ENCODE measurements at places on chromosomes 1 and 21. TPM values are rescaled to one million over a fixed set of nuclear protein-coding genes. Genes with fewer than 3 reads are reported as not detected.

DNA sequence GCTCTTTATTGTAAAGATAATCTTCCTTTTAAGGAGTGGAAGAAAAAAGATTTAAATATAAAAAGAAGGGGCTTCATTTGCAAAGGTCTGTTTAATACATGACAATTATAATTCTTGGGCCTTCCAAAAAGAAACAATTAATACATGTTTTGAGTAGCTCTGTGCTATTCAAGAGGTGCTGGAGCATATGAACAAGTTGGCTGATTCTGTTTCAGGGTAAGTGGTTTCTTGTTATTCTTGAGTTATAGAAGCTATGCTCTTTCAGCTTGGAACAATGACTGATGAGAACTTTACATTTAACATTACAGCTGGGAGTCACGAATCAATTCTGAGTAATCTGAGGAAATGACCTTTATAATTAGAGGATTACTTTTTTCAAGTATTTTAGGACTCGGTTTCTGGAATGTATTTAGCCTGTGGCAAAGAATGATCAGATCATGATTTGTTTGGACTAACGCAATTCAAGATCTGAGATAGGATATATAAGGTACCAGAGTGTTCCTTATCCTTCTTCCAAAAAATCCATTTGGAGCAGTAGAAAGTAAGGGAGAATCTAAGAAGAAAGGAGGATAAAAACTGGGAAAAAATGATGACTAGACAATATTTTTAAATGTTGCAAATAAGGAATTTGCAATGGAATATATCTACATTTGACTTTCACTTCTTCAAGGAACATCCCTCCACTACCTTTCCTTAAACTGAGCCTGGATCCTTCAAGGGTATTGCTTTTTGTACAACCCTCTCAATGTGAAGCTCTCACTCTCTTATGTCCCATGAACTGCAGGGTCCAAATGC lies 77.1 kb upstream of the KCTD3 start:
- H3K4me3 ChIP-seq = no peak overlapping the region
- no peak for DNase-seq
- no peak overlapping the region for H3K27ac ChIP-seq
- no peaks in the 10 kb centered on the region for H3K4me1 ChIP-seq
- no peaks in the 10 kb centered on the region for H3K36me3 ChIP-seq

DNA sequence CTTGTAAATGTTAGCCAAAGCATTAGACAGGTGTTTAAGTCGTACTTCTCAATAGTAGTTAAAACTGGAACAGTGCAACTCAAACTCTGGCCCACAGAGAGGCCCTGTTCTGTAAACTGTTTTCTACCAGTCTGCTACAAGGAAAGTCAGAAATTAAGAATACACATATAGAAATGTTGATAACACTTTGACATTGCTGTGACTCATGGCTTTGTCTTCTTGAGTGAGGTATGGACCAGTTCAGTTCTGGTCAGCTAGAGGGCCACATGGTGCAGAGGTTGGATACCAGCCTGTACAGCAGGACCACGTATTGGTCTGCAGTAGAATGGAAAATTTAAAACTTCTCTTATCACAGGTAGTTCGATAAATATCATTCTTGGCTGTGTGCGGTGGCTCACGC lies 22.3 kb downstream of the ZBTB8B start:
- peaks cover 10% of the 10 kb centered on the region for H3K27me3 ChIP-seq
- no peaks in the 10 kb centered on the region for H3K36me3 ChIP-seq
- H3K4me1 ChIP-seq = no peaks in the 10 kb centered on the region
- DNase-seq = no peak
- H3K4me3 ChIP-seq = no peak overlapping the region

DNA sequence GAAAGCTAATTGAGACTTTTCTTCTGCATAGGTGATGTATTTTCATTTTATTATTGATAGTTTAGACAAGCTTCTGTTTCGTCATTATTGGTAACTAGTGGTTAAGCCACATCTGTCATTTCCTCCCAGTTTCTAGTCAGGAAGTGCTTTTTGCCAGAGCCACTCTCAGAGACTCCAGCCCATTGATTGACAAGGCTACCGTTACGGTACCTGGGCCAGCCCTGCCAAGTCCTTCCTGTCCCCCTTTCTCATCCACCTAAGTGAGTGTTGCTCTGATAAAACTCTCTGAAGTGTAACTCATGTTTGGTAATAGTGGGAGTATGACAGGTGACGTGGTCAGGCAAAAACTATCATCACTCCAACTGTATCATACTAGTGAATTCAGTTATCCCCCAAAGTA lies 29.6 kb upstream of the AGL start:
- peak; percentile 60 for DNase-seq
- H3K36me3 ChIP-seq = no peaks in the 10 kb centered on the region
- H3K27ac ChIP-seq = peak overlapping the region; percentile 63
- H3K4me1 ChIP-seq = peaks cover 12% of the 10 kb centered on the region
- H3K27me3 ChIP-seq = no peaks in the 10 kb centered on the region
- H3K4me3 ChIP-seq = no peak overlapping the region

The TRPM2 gene
- 1.9 TPM for total RNA-seq

GRCh38 chr1:116451702-116452101 lies 78.7 kb downstream of the ATP1A1 start:
- no peaks in the 10 kb centered on the region for H3K4me1 ChIP-seq
- H3K4me3 ChIP-seq = no peak overlapping the region
- H3K36me3 ChIP-seq = no peaks in the 10 kb centered on the region
- DNase-seq = no peak

The NTMT2 gene
- total RNA-seq = not detected

The APCS gene
- not detected for total RNA-seq

The KCNE2 gene
- total RNA-seq = not detected

The PRAMEF25 gene
- not detected for total RNA-seq

- H3K4me1 ChIP-seq = peaks cover 3% of the 10 kb centered on the region
- no peak overlapping the region for H3K4me3 ChIP-seq
- peaks cover 14% of the 10 kb centered on the region for H3K27me3 ChIP-seq
- H3K36me3 ChIP-seq = no peaks in the 10 kb centered on the region
These were observed 10.2 kb downstream of the SLC45A3 start for GRCh38 chr1:205670150-205670446.

The SPSB1 gene
- 12.5 TPM for total RNA-seq

The PFDN2 gene
- total RNA-seq = 155 TPM

GRCh38 chr21:42694751-42695696 lies 41.6 kb downstream of the PDE9A start:
- no peak overlapping the region for H3K4me3 ChIP-seq
- no peaks in the 10 kb centered on the region for H3K4me1 ChIP-seq
- no peaks in the 10 kb centered on the region for H3K27me3 ChIP-seq
- no peaks in the 10 kb centered on the region for H3K36me3 ChIP-seq
- no peak overlapping the region for H3K27ac ChIP-seq
